Progenitor cell of endocrine pancreas (in vitro differentiated cells): ENCODE measurements at places on chromosomes 7 and 10.
A peak's percentile ranks its signal among the peaks of the same experiment; 100 is the strongest.

DNA sequence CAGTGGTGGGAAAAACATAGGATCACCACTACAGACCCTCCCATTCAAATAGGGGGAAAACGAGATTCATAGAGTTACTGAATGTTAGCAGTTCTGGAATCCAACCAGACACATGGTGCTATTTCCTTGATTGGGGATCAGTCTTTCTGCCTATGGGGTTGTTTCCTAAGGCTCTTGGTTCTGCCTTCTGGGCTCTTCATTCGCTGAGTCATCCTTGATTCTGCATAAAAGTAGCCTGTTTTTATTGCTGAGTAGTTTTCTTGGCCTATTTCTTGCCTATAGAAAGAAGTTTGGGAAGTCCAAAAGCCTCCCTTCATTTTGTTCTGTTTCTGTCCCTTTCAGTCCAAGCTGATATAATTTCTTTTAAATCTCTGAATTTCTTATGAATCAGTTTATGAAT, 99.3 kb upstream of the OIT3 start:
- DNase-seq = no peak

GRCh38 chr10:78255214-78255613, 221.6 kb downstream of the RPS24 start:
- DNase-seq = no peak

DNA sequence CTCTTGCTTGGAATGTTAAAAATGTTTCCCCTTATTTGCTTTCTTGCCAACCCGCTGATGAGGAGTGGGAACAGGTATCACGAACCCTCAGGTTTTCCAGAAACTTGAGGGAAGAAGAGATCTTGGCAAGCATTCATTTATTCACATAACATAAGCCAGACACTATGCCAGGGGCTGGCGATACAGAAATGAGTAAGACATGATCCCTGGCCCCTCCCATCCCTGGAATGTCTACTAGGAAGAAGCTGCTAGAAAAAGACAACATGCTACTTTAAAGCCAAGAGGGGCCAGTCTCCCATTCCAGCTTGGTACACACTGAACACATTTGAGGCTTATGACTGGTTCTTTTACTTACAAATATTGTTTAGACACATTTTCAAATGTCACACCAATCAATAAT, 26.4 kb downstream of the SLC35B4 start:
- no peak for DNase-seq

GRCh38 chr7:40833888-40834234, 699.1 kb downstream of the SUGCT start:
- no peak for DNase-seq

- no peak for DNase-seq
Observed at GRCh38 chr7:28477041-28477442, 64.7 kb downstream of the CREB5 start.

- peak; percentile 72 for DNase-seq
Observed at GRCh38 chr7:127107601-127108007, 145.1 kb downstream of the GRM8 start.

DNA sequence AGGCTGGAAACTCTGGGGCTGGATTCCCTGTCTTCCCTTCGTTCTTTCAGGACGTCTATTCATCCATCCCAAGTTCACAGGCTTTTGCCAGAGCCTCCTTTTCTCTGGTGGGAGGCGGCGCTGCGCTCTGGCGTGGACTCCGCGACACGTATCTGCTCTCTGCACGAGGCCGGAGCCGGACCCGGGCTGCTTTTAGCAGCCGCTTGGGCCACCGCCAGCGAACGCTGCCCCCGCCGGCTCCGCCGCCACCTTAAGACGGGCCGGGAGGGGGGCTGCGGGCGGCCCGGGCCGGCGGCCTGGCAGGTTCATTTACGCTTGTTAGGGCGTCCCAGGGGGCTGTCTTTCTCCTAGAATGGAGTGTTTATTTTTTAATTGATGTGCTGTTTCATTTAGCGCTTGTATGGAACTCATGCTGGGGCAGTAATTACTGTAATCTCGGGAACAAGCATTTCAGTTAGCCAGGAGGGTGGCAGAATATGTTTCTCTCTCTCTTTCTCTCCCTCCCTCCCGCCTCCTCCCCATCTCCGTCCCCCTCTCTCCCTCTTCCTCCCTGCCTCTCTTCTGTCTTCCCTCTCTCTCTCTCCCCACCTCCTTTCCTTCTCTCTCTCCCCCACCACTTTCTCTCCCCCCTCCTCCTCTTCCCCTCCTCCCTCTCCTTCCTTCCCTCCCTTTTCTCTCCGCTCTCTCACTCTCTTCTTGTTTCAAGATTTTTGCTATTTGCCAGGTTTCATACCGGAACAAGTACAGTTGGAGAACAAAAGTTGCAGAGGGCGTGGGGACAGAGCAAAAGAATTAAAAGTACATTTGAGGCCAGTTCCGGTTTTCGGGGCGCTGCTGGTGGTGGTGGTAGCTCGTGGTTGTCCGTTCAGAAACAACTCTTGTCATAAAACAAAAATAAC, 1.3 kb upstream of the FZD8 start:
- DNase-seq = peak; percentile 31

DNA sequence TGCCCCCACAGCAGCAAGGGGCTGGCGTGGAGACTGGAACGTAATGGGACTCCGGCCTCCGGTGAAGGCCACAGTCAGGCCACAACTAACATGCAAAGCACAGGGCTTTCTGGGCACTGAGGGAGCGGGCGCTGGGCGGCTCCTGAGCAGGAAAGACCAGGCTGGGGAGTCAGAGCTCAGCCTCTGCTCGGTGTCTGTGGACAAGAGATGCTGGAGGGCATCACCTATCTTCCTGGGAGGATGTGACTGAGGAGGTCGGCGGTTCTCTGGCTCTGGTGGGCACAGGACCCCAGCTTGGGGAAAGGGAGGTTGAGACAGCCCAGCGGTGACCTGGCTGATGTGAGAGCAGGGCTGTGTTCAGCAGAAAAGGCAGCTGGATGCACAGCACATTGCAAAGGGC, 11.7 kb downstream of the CNPY1 start:
- no peak for DNase-seq

DNA sequence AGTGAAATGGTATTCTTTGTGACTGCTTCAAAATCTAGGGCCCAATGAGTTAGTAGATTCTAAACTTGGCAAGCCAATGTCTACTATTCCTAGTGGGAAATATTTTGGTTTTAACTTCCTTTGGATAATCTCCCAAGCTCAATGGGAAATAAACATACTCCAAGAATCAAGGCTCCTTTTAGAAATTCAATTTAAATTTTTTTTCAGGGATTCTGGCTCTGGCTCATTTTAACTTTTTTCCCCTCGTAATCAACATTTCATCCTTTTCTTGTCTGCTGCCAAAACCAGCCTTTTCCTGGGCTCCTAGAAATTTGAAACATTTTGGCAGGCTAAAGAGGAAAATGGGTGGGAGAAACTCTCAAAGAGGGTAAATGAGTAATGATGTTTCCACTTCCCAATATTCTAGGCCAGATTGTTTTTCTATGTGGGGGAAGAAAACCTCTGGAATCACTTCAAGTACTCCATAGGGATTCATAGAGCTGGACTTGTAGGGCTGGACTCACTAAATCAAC, 85.6 kb upstream of the AGR3 start:
- DNase-seq = no peak

DNA sequence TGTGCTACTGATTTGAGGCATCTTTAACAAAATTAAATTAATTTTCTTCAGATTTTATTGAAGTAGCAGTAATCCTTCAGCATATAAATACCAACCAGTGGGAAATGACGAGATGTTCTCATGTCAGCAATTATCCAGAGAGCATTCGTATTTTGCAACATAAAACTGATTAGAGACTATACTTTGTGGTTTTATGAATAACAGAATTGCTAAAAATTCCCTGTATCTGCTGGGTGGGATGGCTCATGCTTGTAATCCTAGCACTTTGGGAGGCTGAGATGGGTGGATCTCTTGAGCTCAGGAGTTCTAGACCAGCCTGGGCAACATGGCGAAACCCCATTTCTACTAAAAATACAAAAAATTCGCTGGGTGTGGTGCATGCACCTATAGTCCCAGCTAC, 56.9 kb downstream of the ATAD1 start:
- no peak for DNase-seq

DNA sequence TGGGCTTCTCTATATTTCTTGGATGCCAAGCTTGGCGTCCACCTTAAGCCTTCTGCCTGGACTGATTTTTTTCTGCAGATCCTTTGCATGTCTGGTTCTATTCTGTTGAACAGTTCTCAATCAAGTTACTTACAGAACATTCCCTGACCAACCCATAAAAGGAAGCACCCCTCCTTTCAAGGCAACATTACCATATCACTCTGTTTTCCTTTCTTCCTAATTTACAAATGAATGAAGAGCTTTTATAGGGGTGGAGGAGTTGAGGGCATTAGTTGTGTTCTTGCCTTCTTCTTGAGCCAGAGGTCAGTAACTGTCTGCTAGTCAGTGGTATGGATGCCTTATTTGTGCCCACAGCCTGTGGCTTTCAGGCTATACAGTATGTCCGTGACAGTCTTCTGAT, 361.0 kb downstream of the PHTF2 start:
- DNase-seq = no peak

GRCh38 chr10:21336476-21337170, 188.9 kb downstream of the SKIDA1 start:
- no peak for DNase-seq

DNA sequence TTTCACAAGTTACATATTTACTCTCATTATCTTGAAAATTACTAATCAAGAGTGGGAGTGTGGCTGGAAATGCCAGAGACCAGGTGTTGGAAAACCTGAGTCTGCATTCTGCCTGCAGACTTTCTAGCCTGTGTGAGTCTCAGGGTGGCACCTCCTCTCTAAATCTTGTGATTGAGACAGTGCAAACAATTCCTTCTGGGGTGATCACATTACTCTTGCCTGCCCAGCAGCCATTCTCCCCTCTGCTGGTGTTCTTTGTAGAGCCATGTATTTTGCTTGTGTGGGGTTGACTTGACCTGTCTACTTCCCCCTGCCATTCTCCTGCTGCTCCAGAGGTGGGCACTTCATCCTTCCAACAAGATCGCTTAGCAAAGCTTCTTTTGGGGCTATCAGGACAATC, 101.1 kb downstream of the RAPGEF5 start:
- DNase-seq = no peak

DNA sequence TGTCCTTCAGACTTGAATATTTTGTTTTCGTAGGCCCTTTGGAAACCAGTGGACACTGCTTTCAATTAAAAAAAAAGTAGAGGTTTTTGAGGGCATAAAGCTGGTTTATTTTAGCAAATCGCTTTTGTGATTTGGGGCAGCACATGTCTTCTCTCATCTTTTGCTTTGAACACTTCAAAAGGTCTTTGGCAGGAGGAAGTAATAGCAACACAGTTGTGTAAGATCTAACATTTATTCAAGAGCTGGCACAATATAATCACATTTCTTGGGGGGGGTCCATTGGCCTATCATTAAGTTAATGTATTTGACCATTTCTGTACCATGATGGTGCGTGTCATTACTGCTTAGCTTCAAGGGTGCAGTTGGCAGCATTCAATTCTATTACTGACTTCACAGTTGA, 42.4 kb downstream of the DYNC1I1 start:
- DNase-seq = no peak

DNA sequence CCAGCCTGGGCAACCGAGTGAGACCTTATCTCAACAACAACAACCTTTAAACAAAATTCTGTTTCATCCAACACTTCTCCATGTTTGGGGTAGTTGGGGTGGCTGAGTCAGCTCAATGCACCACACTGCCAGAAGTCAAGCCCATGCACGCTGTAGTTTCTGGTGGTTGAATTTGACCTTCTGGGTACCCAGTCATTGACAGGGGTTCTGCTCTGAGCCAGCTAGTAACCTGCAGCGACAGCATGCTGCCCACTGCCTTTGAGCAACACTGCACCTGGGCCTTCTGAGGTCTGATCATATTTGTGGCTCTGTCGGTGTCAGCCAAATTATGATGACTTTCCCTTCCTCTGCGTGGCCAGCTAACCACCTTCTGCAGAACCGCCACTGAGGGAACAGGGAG, 84.6 kb upstream of the ZNF438 start:
- DNase-seq = no peak

- no peak for DNase-seq
Observed at GRCh38 chr10:56928714-56929113, 567.7 kb upstream of the ZWINT start.

GRCh38 chr10:35641676-35642034, 441 bp downstream of the FZD8 start:
- DNase-seq = peak; percentile 20

DNA sequence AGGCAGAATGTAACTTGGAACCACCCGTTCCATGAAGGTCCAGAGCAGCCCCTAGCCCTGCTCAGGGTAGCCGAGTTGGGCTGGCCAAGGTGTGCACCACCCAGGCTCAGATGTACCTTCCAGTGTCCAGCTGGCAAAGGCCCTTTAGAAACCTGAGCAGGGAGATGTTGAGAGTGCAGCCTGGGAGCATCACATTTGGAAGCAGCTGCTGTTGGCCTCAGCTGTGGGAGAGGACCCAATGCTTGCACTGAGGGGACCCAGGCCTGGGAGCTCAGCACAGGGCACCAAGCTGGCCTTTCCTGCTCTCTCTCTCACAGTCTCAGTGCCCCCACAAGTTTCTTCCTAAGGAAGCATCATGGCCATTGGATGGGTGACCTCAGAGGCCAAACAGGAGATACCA, 33.5 kb downstream of the ANXA8 start:
- DNase-seq = no peak

- no peak for DNase-seq
Observed at GRCh38 chr7:76359978-76360638, 1.3 kb upstream of the YWHAG start.

- DNase-seq = no peak
Observed at GRCh38 chr10:8830876-8831275, 776.4 kb downstream of the GATA3 start.
